ENCODE measurements at places on chromosomes 12 and 14.

DNA sequence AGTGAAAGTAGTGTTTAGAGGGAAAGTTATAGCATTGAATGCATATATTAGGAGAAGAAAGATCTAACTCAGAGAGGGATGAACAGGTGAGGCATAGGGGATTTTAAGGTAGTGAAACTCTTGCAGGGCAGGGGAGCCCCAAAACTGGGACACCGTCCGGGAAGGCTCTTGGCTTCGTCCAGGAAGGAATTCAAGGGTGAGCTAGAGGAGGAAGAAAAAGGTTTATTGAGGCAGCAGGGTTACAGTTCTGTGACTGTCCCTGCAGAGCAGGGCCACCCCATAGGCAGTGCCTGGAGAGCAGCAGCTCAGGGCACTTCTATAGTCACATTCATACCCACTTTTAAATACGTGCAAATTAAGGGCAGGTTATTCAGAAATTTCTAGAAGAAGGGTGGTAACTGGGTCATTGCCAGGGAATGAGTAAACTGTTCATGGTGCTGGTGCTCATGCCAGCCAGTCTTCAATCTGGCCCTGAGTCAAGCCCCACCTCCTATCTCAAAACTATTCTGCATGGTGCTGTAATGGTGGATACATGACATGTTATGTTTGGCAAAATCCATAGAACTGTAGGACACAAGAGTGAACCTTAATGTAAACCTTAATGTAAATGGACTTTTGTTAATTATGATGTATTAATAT lies 1.2 kb upstream of the OAS1 start:
- DNase-seq, result peak; percentile 31

DNA sequence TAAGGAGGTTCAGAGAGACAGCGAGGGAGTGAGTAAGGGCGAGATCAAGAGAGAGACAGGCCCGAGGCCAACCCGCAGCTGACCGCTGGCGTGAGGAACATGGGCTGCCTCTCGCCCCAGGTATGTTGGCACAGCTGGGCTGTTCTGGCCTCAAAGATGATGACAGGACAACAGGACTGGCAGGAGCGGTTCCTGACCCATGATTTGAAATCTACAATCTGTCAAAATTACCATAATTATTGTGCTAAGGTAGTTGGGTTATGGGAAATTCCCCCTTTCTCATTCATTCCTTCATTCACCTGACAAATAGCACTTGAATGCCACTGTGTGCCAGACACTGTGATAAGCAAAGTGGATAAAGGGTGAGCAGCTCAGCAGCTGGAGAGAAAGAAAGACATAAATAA lies 5.1 kb upstream of the ENDOU start:
- peak; percentile 49 for DNase-seq

DNA sequence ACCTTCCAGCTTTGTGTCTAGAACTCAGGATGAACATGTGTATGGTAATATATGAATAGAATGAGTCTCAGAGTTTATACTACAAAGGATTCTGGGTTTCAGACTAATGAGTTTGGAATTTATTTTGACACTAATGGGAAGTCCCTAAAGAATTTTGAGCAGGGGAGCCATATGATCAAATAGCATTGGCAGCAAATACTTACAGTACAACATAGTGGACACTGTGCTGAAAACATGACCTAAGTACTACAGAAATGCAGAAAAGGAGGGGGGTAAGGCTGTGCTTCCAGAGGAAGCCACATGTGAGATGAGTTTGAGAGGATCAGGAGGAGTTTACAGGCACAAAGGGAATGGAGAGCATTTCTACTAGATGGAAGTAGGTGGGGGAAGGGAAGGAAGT lies 225.8 kb downstream of the C12orf42 start:
- peak; percentile 55 for DNase-seq

- no peak for DNase-seq
Observed at GRCh38 chr14:100776681-100777365, 49.1 kb upstream of the MEG3 start.

- DNase-seq, result no peak
Observed at GRCh38 chr12:96623656-96624217, 134.4 kb downstream of the CFAP54 start.

DNA sequence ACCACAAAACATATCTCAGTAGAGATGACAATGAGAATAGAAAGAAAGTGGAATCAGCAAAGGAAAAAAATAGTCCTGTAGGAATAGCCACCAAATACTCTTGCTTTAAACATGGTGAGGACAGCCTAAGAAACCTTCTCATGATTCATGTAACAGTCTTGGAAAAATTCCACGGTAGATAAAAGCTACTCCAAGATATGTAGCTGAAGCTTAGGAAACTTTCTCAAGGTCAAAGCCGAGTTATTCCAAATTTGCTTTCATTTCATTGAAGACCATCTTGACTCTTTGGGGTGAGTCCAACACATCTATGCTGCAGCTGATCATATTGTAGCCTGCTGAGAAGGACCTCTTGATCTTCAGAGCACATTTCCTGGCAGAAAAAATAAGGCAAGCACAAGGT lies 157.6 kb downstream of the PAH start:
- DNase-seq, result no peak

DNA sequence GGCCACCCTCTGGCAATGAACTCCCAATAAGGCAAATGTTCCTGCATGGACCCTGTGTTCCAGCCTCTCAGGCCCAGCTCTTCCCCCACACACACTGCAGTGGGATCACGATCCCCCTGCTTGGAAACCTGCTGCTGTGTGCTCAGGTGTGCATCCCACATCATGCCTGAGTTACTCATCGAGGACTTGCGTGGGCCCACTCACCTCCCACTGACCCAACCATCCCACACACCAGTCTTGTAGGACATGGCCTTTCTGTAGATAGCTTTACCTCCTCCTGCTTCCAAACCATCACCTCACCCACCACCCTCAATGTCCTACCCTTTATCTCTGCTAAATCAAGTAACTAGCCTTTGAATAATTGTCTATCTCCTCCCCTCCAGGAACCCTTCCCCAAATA lies 24.6 kb downstream of the NPC2 start:
- DNase-seq, result no peak

GRCh38 chr12:78864403-78864869 lies at the start of gene SYT1:
TSS of gene SYT1 (plus strand) at chr12:78864774.
- peak; percentile 92 for DNase-seq

GRCh38 chr12:71475280-71475679 lies 35.7 kb downstream of the LGR5 start:
- peak; percentile 44 for DNase-seq

DNA sequence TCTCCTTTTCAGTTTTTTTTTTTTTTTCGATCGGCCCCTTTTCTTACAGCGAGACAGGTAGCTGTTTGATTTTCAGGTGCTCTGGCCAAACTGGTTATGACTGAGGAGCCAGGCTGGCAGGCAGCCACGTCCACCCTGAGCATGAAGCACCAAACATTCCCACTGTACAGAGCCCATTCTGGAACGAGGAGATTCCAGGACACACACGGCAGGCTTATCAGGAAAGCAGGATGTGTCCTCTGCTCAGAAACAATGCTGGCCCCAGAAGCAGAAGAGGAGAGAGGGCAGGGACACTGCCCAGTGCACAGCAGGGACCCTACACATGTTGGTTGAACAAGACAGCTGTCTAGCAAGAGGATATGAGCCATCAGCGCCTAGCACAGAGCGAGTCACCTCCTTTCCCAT lies 3.7 kb upstream of the KRT2 start:
- DNase-seq, result peak; percentile 76

- peak; percentile 25 for DNase-seq
Observed at GRCh38 chr12:86233126-86233525, 23.1 kb downstream of the MGAT4C start.

DNA sequence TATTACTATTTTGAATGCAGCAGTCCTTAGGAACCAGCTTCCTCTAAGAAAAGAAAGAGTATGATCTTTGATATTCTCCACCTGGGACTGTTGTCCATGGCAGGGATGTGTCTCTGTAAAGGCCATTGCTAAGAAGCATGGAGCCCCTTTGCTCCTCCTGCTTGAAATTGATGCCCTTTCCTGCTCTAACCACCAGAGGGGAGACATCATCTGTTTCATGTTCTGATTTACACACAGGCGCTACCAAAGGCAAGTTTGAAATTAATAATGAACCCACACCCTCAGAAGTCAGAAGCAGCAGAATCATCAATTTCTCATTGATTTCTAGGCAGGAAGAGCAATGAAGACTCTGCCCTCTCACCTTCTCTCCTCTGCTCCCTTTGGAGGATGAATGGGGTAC lies 253.8 kb downstream of the RMST start:
- DNase-seq, result no peak

DNA sequence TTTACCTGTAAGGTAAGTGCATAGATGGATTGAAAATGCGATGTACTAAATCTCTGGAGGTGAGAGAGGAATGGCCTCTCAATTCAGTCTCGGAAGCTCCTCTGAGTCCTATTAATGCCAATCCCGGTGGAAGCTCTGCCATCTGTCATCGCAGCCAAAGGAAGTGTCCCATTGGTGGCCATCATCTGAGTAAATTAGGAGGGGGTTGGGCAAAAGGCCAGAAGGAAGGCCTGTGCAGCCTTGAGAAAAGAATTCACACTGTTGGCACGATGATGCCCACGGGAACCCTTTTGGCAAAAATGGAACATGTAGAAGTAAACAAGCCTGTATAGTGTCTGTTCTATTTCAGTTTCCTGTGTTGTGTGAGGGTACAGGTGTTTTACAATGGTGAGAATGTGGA lies 494.8 kb downstream of the NELL2 start:
- no peak for DNase-seq

DNA sequence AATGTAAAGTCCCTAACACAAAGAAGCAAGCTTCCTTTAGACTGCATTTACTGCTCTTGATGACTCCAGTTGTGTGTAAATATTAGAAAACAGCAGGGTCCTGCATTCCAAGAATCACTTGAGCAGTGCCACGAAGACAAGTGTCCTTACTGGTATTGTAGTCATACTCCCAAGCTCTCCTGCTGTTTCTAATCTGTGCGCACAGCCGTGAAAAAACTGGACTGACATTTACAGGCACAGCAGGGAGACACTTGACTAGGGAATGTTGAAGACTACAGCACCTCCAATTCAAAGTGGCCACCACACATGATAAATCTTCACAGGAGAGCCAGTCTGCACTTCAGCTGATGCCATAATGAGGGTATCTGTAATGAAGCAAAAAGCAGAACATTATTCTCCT lies 91.4 kb downstream of the VRK1 start:
- DNase-seq, result no peak

- DNase-seq, result no peak
Observed at GRCh38 chr12:15706010-15706676, 83.0 kb downstream of the EPS8 start.

DNA sequence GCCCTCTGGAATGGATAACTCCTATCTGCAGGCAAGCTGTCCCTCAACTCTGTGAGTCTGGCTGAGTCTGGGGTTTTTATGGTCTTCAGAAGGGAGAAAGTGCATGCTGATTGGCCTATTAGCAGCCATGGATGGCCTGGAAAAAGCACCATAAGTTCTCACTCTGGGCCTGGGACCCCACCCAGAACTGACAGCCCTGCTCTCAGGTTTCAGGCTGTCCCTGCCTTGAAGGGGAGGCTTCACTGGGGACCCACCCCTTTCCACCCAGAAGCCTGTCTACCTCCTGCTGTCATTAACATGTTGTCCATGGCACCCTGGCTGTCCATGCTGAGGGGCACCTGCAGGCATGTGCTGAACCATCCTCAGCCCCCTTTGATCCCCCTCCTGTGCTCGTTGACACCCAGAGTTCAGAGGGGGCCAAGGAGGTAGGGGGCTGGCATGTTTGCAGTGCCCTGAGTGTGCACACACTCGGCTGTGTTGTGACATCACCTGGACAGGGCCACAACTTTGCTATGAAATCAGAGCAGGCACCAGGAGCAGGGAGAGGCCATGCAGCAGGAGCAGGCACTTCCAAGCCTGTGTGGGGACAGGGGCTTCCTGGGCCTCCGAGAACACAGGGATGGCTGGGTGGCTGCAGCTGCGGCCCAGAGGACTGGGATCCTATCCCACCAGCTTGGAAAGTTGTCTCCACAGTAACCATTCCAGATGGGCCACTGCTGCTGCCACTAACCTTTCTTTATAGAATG lies 84.7 kb downstream of the ACSS3 start:
- no peak for DNase-seq

DNA sequence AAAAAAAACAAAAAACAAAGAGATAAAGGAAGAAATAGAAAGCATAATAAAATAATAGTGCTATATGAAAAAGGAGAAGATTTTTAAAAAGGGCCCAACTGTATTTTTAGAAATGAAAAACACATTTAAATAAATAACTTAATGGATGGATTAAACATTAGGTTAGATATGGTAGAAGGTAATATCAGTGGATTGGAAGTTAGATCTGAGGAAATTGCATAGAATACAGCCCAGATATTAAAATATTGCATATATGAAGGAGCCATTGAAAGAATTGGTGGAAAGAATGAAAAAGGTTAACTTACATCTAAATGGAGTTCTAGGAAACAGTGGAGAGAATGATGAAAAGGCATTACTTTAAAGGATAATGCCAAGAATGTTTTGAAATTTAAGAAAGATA lies 27.8 kb downstream of the CACNA1C start:
- DNase-seq, result no peak

DNA sequence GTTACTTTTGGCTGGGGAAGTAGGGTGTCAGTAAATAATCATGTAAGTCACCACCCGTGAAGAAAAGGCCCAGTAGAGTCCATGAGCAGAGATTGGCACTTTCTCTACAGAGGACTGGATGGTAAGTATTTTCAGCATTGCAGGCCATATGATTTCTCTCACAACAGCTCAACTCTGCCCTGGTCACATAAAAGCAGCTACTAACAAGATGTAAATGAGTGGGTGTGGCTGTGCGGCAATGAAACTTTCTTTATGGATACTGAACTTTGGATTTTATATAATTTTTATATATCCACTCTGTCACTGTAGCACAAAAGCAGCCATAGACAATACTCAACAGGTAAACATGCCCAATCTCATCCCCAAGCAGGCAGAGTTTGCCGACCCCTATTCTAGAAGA lies 343.6 kb downstream of the GLT1D1 start:
- DNase-seq, result no peak

GRCh38 chr12:3489057-3489456 lies 1.9 kb upstream of the PRMT8 start:
- DNase-seq, result no peak

GRCh38 chr12:122265886-122266229 lies 436 bp downstream of the VPS33A start:
- DNase-seq, result peak; percentile 14

DNA sequence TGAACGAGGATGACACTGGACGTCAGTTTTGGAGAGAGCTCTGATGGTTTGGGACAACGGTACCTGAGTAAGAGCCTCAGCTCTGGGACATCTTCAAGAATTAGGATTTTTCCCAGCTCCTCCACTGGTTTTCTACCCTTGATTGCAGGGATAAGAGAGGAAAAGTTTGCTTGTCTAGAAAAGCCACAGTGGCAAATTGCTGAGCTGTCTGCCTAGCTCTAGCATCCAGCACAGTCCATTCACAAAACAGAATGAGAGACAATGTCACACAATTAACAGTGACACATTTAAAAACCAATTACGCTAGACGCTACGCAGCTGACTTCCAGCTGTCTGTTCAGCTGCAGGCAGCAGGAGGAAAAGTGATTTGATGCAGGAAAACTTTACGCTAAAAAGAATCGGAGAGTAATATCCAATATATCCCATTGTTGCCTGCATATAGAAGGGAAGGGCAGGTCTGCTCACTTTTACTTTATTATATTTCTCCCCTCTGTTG lies 168.1 kb upstream of the PRICKLE1 start:
- no peak for DNase-seq

- peak; percentile 79 for DNase-seq
Observed at GRCh38 chr12:10392394-10392930, 2.6 kb upstream of the KLRK1 start.

- no peak for DNase-seq
Observed at GRCh38 chr12:6664902-6665301, 2.0 kb upstream of the ING4 start.

- DNase-seq, result no peak
Observed at GRCh38 chr12:30178916-30179315, 395.2 kb upstream of the TMTC1 start.

Measured in NCI-H2029 (cell line).